ENCODE measurements at places on chromosomes 13 and 19. TPM values are rescaled to one million over a fixed set of nuclear protein-coding genes. Genes with fewer than 3 reads are reported as not detected.

The ZGLP1 gene
- 8.2 TPM for polyA plus RNA-seq

The KLK15 gene
- polyA plus RNA-seq: not detected

The TEX29 gene
- 0.08 TPM for polyA plus RNA-seq

The FFAR2 gene
- polyA plus RNA-seq: not detected

The ZNF317 gene
- polyA plus RNA-seq: 20.2 TPM

The HIF3A gene
- polyA plus RNA-seq: 38.8 TPM

The SELENOV gene
- polyA plus RNA-seq: 10.7 TPM
